ENCODE measurements at places on chromosomes 4 and X.

DNA sequence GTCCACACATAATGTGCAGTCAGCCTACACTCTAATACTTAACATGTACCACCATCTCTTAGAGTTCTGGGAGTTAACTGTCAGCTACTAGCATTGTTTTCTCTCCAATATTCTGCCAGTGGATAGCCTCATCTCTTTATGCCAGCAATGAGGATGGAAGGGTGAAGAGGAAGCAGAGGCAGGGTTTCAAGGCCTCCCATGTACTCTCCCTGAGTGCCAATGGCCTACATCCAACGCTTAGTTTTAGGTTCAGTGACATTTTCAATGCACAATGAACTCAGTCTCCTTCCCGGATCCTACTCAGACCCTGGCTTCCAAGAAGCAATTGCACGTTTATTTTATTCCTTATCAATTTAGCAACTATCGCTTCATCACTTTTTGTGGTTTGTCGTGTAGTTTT lies 686.1 kb downstream of the DMD start:
- DNase-seq = no peak

- DNase-seq = no peak
Observed at GRCh38 chr4:55397520-55398321, 2.0 kb downstream of the TMEM165 start.

GRCh38 chrX:77595848-77596247 lies 148.7 kb downstream of the FGF16 start:
- no peak for DNase-seq

GRCh38 chr4:69239557-69240168 lies 25.1 kb upstream of the UGT2B11 start:
- DNase-seq = no peak

- no peak for DNase-seq
Observed at GRCh38 chr4:24513718-24514117, 70.6 kb downstream of the DHX15 start.

DNA sequence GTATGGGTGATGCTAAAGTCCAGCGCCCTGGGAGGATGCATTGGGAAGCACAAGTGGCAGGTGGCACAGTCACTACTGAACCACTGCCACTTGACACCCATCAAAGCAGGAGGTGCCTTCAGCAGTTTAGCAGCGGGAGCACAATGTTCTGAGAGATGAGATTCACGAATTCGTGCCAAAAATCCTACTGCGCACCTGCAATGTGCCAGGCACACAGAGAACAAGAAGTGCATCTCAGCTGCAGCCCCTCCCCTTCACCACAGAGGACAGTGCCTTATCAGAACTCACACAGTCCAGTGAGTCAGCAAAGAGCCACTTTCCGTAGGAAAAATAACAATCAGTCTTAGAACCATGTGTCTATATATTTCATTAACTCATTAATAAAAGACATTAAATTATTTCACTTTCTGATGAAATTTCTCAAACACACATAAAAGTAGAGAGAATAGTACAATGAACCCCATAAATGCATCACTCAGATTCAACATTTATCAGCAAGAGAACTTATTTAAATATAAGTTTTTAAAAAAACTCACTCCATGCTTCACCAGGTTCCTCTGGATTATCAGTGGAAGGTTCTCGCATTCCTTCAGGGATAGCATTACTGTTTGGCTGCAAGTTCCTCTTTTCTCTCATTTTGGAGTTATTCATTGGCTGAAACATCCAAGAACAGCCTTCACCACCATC lies 47.0 kb downstream of the BEND2 start:
- no peak for DNase-seq

DNA sequence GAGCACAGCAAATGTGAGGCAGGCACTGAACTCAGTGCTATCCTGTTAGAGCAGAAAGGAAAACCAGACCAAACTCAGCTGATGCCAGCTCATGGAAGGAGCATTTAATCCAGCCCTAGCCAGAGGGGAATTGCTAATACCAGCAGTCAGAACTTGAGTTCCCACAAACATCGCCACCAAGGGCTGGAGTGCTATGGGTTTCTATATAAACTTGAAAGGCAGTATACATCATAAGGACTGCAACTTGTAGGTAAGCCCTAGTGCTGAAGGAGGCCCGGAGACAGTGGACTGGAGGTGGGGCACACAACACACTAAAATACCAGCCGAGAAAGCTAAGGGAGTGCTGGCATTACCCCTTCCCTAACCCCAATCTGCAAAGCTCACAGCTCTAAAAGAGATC lies 440.2 kb downstream of the PRR32 start:
- DNase-seq = no peak

DNA sequence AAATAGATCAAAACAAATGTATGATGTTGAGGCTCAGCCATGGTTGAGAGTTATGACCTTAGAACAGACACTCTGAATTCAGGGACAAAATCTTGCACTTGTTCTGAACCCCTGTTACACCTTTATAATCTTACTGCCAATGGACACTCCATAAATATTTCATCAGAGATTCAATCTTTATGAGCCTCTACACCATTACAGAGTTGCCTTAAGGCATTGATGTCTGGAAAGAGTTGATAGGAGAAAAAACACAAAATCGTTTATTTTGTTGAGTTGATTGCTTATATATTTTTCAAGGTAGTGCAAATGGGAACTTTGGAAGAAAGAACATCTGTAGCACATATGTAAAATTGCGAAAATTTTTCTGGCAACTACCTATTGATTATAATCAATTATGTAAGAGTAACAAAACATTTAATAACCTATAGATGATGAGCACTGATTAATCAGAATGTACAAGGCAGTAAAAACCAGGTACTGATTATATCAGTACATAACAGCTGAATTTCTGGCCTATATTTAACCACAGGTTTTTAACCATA lies 568.5 kb downstream of the FSTL5 start:
- no peak for DNase-seq

GRCh38 chrX:19879735-19880378 lies 7.5 kb downstream of the SH3KBP1 start:
- no peak for DNase-seq

GRCh38 chr4:89254847-89255246 lies 52.8 kb downstream of the GPRIN3 start:
- DNase-seq = peak; percentile 16

GRCh38 chrX:15874672-15875071 lies 20.1 kb upstream of the AP1S2 start:
- no peak for DNase-seq

- no peak for DNase-seq
Observed at GRCh38 chr4:59869559-59869958, 1330.6 kb upstream of the ADGRL3 start.

DNA sequence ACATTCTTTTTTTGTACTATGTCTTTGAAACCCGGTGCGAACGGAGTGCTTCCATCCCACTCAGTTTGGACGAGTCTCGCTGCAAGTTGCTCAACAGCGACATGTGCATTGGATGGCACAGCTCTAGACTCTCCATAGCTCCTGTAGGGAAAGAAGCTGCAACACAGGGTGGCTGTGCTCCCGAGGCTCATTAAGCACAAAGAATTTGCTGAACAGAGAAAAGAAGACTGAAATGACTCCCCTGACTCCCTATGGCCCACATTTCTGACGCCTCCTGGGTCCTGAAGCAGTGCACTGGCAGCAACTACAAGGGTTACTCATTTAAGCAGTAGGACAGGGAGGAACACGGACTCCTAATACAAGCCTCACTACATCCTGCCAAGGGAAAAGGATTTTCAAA lies 127.4 kb downstream of the SH3RF1 start:
- DNase-seq = no peak

- DNase-seq = no peak
Observed at GRCh38 chr4:48033825-48034413, 17.3 kb downstream of the NIPAL1 start.

DNA sequence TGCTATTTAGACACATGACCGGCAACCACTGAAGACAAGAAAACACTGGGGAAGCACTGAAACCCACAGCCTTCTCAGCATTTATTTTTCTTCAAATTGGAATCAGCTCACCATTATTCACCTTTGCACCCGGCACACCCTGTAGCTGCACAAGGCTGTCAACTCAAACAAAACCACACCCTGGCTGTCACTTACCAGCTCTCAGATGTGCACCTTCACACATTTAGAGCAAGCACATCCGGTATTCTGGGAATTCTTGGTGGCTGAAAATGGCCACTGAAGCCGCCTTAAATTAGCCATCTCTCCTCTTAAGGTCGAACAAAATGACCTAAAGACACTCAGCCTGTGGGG lies 5.9 kb downstream of the ZFYVE28 start:
- peak; percentile 49 for DNase-seq

DNA sequence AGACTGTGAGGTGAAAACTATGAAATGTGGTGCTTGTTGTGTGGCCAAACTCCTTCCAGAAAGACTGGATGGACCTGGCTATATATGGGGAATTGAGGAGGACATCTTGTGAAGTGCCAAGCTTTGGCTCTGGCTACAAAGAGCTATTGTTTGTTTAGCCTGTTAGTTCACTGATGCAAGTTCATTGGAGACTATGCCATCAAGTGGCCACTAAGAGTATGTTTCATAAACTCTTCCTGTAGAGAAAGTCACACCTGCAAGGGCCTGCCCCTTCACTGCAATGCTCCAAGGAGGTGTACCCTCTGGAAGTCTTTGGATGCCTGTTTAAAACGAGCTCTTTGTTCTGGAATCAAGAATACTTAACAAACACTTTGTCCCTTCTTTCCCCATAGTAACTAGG lies 382.0 kb downstream of the GABRG1 start:
- no peak for DNase-seq

DNA sequence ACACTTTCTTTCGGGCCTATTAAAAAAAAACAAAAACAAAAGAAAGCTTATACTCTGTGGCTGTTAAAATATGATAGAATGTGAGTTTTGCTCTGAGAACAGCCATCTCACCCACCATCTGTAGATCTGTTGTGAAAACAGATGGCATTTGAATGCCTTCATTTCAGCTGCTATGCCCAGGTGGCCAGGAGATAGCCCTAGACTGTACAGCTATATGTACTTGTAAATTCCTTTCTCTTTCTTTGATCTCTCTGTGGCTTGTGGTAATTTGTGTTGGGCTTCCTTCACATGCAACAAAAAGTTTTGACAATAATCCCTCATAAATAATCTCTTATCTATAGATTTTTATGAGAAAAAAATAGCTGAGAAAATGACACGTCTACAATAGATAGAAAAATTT lies 38.1 kb downstream of the PNPLA4 start:
- DNase-seq = no peak

DNA sequence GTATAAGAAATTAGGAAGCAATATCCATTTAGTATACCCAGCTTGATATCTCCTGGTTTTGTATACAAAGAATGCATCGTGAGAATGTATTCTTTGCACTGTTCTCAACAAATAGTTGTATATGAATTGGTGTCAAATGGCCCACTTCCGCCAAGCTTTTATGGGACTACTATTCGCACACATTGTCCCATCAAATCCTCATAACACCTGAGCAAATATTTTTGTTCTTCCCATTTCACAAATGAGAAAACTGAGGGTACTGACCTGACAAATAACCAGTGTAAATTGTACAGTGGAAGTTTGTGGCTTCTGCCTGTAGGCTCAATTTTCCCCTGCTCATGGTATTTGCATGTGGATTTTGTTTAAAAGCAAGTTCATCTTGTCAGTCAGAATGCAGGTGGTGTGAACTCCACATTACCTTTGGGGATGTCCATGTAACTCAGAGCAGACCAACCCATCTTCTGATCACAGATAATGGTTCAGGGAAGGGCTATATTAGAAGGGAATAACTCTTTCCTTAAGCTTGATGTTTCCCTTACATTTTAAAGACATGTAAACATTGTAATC lies 51.5 kb upstream of the FAM241A start:
- DNase-seq = no peak

- no peak for DNase-seq
Observed at GRCh38 chrX:23908219-23909004, 606 bp downstream of the CXorf58 start.

DNA sequence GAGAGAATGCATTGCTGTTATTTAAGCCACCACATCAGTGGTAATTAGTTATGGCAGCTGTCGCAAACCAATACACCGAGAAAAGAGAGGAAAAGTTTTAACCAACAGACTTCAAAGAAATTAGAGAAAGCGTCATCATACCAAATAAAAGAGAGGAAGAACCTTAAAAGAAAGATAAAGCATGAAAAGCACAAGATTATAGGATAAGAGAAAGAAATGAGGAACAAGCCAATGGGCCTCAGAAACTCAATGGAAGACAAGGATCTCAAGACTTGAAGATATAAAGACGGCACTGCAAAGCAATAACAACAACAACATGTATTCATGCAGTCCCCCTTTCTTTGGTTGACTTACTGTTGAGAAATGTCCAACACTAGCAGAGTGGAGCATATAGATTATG lies 22.8 kb upstream of the ASMTL start:
- no peak for DNase-seq

DNA sequence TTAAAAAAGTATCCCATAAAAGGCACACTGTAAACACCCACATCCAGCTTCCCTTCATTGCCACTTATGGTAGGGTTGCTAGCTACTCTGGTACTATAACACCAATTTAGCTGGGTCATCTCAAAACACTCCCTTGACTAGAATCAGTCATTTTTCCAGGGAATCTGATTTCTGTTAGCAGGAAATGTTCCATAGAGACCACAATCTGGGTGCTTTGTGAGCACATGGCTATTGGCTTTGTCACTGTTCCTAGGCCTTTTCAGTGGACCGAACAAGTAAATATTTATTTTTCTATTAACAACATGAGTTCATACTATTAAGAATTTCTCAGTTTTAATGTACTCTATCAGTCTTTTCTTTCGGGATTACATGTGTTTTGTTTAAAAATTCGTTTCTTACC lies 404.7 kb upstream of the GNPDA2 start:
- DNase-seq = no peak
